ENCODE measurements at places on chromosomes 4 and X.
A peak's percentile ranks its signal among the peaks of the same experiment; 100 is the strongest.

GRCh38 chr4:138561906-138562305 lies 319.8 kb upstream of the SLC7A11 start:
- DNase-seq: no peak

DNA sequence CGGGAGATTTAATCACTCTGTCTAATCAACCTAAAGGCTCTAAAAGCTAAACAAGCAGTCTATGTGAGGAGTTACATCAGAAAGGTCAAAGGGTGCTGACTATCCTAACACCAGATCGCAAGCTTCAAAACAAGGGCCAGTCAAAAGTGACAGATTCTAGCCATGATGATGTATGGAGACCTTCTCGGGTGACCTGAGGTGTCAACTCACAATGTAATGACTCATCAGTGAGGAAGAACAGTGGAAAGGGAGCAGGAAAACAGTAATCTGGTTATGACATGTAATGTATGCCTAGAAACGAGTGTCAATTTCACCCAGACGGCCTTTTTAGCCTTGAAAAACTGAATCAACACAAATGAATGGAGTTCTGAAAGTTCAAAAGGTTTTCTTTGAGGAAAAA lies 375.3 kb downstream of the IDS start:
- no peak for DNase-seq

GRCh38 chr4:182825003-182825402 lies 92.2 kb downstream of the DCTD start:
- no peak for DNase-seq

DNA sequence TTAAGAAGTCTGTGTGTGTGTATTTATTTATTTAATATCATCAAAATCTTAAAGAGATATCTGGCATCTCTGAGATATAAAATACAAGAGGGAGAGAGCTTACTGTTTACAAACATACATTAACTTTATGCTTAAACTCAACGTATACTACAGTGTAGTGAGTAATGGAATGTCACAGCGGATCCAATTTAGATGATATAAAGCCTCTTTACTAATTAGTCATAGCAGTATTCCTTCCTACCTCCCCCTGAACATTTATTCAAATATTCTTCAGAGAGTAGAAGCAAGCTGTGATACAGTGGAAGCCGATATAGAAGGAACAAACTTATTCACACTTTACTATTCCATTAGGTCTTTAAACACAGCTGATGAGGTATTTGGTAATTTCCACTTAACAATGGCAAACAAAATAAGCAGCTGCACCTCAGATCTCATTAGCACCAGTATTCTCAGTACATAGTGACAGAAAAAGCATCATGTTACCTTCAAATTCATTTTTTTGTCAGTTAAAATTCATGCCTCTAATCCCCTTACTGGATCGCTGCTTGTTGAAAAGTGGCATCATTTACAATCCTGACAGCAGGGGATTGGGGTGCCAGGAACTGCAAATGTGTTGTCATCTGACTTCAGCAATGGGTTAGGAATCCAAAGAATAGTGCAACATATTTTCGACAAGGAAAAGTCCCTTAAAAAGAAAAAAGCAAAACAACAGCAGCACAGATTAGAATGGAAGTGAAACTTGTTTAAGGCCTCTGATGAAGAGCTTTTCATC lies 658.7 kb upstream of the EPHA5 start:
- DNase-seq: no peak

DNA sequence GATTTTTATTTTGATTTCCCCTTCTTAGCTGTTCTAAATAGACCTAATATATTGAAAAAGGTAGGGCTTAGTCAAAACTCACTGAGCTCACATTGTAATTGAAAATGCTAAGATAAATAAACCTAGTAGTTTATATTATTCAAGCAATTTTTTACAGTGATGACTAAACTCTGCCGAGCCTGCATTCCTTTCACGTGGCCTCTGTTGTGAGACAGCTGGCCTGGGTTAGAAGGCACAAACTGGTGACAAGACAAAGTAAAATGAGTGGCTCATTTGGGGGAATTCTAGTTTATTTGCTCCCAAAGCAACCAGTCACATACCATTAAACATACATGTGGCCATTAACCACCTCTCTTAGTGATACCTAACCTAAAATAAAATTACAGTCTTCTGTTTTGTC lies 169.4 kb upstream of the TEX13C start:
- DNase-seq: no peak

- no peak for DNase-seq
Observed at GRCh38 chr4:749698-750666, 44.4 kb downstream of the PCGF3 start.

DNA sequence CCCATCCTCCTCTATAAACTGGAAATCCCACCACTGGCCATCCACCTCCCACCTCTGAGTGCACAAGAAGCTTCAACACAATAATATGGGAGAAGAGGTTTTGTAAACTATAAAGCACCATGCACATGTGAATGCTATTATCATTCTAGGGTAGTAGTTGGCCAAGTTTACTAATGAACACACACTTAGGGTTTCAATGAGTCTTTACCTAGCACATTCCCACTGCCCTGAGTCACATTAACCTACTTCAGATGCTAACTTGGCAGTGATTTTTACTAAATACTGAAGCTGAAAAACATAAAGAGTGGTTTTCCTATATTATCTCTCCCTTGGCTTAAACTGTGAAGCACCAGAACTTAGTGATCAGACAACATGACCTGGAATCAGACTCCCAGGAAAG lies 93.9 kb downstream of the SH3KBP1 start:
- DNase-seq: no peak

DNA sequence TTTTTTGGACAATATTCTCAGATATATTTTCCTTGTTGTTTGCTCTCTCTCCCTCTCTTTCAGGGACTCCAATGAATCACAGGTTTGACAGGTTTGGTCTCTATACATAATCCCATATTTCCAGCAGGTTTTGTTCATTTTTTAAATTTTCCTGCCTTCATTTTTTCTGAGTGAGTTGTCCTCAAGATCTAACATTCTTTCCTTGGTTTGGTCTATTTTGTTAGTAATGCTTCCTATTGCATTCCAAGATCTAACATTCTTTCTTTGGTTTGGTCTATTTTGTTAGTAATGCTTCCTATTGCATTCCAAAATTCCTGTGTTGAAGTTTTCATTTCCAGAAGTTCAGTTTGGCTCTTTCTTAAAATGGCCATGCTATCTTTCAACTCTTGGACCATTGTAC lies 45.3 kb upstream of the ZMAT1 start:
- no peak for DNase-seq

DNA sequence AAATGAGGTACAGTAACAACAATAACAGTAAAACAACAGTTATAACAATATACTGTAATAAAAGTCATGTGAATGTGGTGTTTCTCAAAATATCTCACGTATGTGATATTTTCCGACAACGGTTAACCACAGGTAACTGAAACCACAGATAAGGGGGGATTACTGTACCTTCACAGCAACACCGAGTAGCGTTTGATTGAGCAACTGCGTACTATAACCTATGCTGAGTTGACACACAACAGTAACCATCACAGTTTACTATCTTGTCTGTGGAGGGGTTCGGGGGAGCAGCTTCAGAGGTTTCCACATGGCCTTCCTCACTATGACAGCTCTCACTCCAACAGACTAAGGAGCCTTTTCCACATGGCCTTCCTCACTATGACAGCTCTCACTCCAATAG lies 13.4 kb downstream of the RBMX2 start:
- no peak for DNase-seq

GRCh38 chr4:143362349-143363046 lies 25.8 kb downstream of the GAB1 start:
- DNase-seq: no peak

- DNase-seq: peak; percentile 87
Observed at GRCh38 chr4:183960046-183960420, 54.9 kb downstream of the STOX2 start.

DNA sequence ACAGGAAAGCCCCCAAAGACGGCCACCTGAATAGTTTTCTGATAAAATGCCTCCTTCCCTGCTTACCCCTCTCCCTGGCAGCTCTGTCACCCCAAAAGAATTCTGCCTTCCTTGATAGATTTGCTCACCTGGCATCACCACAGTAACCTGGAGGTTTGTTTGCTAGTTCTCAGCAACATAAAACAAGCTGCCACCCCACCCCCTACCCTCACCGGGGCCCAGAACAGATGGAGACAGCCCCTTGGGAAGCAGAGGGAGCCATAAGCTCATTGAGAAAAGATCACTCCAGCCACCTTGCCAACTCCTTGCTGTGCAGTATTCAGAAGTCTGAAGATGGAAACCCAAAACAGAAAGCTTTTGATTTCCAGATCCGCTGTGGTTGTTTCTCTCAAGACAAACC lies 108.6 kb downstream of the DHX15 start:
- no peak for DNase-seq

DNA sequence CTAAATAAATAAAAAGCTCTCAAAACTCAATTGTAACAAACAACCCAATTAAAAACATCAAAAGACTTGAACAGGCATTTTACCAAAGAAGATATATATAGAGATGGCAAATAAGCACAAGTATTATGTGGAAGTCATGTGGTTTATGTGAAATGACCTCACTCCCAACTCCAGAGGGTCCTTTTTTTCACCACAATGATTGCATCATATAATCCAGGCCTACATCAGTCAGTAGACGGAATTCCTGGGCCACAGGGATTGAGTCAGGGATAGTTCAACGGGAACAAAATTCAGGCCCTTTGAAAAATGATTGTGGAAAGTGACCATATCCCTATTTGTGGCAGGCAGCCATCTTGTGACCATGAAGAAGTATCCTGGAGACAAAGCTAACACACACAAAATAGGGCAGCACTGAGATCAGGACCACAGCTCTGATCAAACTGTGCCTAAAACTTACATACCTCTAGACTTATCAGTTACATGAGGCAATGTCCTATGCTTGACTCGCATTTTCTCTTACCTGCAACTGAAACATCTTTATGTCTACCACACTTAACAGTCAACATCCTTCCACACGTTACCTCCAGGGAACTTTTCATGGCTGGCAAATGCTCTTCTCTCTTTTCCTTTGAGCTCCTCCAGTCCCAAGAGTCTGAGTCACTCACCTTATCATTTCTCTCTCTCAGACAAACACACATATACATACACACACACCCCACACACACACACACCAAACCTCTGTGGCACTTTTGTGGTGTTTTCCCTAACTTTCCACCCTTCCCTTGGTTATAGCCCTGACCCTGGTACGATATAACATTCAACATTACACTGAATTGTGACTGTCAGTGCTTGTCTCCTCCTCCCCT lies 113.5 kb downstream of the PHF8 start:
- DNase-seq: no peak

- DNase-seq: no peak
Observed at GRCh38 chr4:169272265-169272886, 1.6 kb upstream of the SH3RF1 start.

DNA sequence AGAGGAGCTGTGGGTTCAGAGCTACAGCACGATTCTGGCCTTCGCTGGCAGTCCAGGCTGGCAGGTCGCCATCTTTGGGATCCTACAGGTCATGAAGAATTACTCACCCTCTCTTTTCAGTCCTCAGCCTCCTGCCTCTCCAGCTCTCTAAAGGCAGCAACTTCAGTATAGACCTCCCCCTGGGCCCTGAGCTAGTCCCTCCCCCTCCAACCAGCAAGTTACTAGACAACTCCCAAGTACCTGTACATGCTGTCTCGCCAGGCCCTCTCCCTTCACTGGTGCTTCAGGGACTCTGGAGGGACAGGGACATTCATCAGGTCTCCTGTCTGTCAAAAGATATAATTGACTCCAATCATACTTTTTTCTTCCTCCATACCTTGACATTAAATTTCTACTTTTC lies at the start of gene GPR119:
Gene GPR119 (minus strand): TSS at position 155 of the 400 bp plus-strand sequence. CDS start 227 bp downstream, outside the sequence.
- DNase-seq: no peak

GRCh38 chrX:104432321-104432720 lies 133.7 kb upstream of the IL1RAPL2 start:
- no peak for DNase-seq

- DNase-seq: peak; percentile 68
Observed at GRCh38 chr4:24730256-24731001, 64.9 kb upstream of the SOD3 start.

DNA sequence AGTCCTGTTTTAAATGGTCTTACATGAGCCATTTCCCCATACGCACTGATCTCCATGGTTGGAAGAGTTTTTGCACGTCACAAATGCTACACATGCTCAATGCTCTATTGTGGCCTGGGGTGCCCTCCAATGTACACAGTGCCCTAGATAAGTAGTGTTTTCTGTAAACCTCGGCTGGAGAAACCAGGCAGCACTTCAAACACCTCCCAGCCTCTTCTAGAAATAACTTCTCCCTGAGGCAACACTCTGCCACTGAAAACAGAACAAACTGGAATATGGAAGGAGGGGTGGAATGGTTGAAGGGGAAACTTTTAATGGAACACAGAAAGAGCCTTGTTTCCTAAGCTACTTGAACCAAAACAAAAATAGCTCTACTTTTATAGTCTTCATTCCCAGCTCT lies 123.9 kb upstream of the CBR4 start:
- DNase-seq: no peak

DNA sequence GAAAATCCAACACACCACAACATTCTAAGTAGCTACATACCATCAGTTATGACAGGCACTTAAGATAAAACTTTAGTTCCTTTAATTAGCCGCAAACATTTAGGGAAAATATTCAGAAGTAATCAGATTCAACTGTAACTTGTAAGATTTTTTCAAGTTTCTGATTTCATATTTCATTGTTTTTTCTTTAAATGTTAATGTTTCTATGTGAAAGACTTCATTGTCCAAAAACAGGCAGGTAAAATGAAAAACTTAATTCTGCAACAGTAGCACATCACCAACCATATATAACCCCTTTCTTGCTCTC lies 11.6 kb upstream of the ODAM start:
- no peak for DNase-seq

GRCh38 chr4:142091085-142091513 lies 454.7 kb downstream of the IL15 start:
- no peak for DNase-seq

DNA sequence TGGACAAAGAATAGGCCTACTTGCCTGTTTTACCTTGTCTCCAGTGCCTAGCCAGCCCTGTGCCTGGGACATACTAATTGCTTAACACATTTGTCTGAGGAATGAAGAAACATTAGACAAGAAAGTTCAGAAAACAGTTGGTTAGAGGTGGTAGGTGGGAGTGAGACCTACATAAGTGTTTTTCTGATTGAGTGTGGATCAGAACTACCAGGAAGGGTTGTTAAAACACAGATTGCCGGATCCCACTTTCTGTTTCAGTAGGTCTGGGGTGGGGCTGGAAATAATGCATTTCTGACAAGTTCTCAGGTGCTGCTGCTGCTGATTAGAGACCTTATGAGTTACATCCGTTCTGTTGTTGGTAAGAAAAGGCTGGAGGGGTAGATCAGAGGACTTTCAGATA lies 5.7 kb upstream of the JADE1 start:
- no peak for DNase-seq

Data from cerebellar nuclear complex (tissue), 1 donor.